ENCODE measurements at places on chromosomes 7 and 10.

- no peak for DNase-seq
Measured at GRCh38 chr7:32088451-32088881, 18.3 kb upstream of the PDE1C start.

- no peak for DNase-seq
Measured at GRCh38 chr7:116977172-116977571, 23.9 kb downstream of the ST7 start.

- no peak for DNase-seq
Measured at GRCh38 chr7:131618391-131618790, 62.0 kb upstream of the PODXL start.

GRCh38 chr10:2881720-2882620, 185.4 kb upstream of the PFKP start:
- no peak for DNase-seq

GRCh38 chr10:89256962-89257361, 5.4 kb upstream of the LIPA start:
- no peak for DNase-seq

- no peak for DNase-seq
Measured at GRCh38 chr10:111146025-111146640, 69.3 kb downstream of the ADRA2A start.

GRCh38 chr10:78004215-78005026, 24.9 kb downstream of the POLR3A start:
- DNase-seq: no peak

DNA sequence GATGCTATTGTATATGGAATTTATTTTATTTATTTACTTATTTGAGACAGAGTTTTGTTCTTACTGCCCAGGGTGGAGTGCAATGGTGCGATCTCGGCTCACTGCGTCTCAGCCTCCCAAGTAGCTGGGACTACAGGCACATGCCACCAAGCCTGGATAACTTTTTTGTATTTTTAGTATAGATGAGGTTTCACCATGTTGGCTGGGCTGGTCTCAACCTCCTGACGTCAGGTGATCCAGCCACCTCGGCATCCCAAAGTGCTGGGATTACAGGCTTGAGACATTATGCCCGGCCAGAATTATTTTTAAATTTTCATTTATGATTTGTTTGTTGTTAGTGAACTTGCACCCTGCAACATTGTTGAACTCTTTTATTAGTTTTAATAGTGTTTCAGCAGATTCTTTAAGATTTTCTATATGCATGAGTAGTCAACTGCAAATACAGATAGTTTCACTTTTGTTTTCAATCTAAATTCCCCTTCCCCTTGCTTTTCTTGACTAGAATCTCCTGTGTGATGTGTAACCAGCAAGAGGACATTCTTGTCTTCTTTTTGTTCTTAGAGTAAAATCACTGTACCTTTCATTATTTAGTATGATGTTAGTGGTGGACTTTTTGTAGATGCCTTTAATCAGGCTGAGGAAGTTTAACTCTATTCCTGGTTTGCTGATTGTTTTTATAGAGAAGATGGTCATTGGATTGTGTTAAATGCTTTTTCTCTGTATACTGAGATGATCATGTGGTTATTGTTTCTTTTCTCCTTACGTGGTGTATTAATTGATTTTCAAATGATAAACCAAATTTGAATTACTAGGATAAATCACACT, 27.8 kb downstream of the ZNF33A start:
- no peak for DNase-seq

DNA sequence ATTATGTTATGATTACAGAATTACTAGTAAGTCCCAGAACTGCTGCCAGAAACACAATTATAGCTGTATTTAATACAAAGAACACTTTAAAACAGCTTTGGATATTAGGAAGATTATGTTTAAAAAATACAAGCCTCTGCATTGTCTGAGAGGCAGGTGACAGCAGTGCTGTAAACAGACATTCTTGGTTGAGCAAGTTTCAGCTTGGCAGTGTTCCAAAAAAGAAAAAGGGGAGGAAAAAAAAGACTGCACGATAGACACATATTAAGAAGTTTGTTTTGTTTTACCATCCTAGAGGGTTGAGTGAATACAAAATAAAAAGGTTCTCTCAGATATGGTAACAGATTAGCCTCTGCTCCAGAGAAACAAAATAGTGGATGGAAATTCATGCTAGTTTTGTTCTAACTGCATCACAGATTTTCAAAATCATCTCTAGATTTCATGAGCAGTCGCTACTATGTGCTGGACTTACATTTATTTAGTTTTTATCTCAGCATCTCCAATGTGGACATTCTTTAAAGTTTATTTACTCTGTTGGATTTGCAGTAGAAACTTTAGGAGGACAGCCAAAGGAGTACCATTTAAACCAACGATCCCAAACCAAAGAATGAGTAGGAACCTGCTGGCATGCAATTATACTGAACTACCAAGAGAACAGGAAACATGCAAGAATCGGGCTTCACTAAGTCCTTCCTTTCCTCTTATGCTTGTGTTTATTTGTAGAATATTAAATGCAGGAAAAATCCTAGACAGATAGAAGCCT, 9.0 kb downstream of the FAM204A start:
- DNase-seq: no peak

DNA sequence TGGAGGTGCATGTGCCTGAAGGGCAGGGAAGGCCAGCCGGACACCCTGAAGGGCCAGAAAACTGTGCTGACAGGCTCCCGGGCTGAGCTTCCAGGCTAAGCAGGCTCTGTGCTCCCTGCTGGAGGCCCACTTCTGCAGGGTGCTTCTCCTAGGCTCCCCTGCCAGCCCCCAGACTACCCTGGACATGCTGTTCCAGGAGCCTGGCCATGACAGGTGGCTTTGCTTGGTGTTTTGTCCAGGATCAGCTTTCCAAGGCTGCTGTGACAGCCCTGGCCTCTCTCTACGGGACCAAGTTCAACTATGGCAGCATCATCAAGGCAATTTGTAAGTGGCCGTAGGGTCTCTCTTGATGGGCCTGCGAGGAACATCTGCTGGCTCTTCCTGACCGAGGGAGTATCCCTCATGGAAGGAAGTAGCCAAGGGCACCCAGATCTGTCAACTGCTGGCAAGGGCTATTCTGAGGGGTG, 5.3 kb downstream of the CPA1 start:
- no peak for DNase-seq

- no peak for DNase-seq
Measured at GRCh38 chr10:44787480-44788075, 123.6 kb upstream of the TMEM72 start.

- no peak for DNase-seq
Measured at GRCh38 chr7:16409777-16410176, 11.6 kb downstream of the CRPPA start.

All from activated CD4-positive, alpha-beta T cell treated with anti-CD3 and anti-CD28 coated beads for 48 hours (primary cell).